Stimulated activated CD4-positive, alpha-beta T cell treated with anti-CD3 and anti-CD28 coated beads, Interleukin-4, amount 100 ng/mL, for 4 hours (primary cell): ENCODE measurements at places on chromosomes 2 and 18.
A peak's percentile ranks its signal among the peaks of the same experiment; 100 is the strongest.

DNA sequence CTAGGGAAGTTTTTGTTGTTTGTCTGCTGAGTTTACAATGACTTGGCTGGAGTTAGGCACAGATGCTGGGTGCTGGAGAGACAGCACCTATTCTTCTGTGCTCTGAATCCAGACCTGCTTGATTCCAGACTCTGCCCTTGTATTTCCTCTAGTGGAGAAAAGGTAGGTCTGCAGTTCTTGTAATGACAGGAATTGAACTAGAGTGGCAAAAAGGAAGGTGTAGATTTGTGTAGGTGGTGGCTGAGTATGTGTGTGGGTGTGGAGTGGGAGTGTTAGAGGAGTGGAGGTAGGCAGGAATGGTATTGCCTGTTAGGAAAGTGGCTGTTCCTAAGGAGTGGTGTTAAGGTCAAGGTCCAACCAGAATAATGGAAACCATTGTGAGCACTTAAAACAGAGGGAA lies 71.9 kb upstream of the LYPD6 start:
- no peak for DNase-seq

GRCh38 chr18:35495536-35496314 lies 2.0 kb downstream of the INO80C start:
- no peak for DNase-seq

DNA sequence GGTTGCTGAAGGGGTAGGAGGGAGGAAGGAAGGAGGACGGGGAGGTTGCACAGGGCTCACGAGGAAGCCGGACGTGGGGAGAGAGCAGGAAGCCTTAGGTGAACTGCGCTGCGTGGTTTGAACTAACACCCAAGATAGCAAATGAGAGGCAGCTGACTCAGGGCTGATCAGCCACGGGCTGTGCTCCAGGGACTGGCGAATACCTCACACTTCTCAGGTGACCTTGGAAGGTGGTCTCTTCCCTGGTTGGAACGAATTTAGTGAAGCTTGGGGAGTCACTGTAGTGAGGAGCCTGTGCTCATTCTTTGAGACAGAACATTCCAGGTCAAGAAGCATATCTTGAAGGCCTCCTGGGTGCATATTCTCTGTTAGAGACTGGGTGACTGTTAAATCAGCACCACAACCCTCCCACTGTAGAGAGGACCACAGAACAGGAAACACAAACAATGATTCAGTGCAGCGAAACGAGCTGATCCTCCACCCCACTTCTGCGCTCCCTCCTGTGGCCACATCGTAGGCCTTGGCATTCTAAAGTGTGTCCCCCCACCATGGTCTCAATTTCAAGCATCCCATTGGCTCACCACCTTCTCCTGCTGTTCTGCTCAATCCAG lies 33.8 kb downstream of the TOGARAM2 start:
- peak; percentile 66 for DNase-seq

DNA sequence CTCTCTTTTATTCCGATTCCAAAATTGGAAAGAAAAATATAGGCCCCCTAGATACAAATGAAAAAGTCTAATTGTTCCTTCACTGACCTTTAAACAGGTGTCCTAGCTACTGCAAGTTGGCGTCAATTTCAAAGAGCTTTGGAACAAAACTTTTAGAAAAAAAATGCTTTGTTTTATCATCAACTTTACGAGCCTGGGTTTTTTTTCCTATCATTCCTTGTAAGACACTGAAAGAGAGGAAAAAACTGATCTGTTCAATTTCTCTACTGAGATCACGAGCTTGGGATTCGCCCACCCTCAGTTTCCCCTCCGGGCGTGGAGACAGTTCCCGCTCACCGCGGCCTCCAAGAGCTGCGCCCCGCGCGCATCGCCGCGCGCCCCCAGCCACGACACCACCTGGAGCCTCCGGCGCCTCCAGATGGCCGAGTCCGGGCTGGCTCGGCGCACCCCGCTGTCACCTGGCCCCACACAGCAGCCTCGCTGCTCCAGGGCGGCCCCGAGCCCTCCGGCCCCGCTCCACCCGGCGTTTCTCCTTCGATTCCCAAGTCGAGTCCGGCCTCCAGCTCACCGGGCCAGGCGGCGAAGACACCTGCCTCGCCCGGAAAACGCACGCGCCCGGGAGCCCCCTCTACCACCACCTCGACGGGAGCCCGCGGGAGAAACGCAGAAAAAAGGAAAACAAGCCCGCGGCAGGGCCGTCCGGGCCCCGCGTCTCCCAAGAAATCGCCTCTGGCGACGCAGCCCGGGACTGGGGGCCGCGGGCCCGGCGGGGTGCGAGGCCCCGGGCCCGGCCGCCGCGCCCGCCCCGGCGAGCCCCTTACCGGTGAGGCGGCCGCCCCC lies 656 bp downstream of the TBC1D8 start:
- DNase-seq = no peak

- no peak for DNase-seq
These were observed 141.2 kb upstream of the ST6GAL2 start for GRCh38 chr2:107027205-107027604.

GRCh38 chr18:42781298-42781815 lies 334.1 kb downstream of the RIT2 start:
- DNase-seq = no peak

DNA sequence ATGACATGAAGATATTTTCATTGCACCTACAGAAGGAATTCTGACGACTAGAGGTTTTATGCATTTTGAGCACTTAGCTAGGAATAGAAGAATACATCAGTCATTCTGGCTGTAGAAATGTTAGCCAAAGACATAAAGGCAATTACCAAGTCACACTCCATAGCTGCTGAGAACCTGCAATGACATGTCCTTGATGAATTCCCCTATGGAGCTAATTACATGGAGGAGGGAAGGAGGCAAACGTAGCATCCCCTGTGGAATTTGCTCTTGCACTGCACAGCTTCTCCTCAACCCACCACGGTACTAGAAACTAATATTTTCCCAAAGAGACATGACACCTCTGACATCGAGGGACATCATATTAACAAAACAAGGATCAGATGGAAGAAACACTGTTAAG lies 174.0 kb upstream of the SESTD1 start:
- no peak for DNase-seq
